Activated naive CD4-positive, alpha-beta T cell treated with anti-CD3 and anti-CD28 coated beads, Interleukin-2, amount 50 U/mL, for 72 hours (primary cell): ENCODE measurements at places on chromosomes 4 and X. TPM values are rescaled to one million over a fixed set of nuclear protein-coding genes. Genes with fewer than 3 reads are reported as not detected.

The EGF gene
- total RNA-seq = not detected

DNA sequence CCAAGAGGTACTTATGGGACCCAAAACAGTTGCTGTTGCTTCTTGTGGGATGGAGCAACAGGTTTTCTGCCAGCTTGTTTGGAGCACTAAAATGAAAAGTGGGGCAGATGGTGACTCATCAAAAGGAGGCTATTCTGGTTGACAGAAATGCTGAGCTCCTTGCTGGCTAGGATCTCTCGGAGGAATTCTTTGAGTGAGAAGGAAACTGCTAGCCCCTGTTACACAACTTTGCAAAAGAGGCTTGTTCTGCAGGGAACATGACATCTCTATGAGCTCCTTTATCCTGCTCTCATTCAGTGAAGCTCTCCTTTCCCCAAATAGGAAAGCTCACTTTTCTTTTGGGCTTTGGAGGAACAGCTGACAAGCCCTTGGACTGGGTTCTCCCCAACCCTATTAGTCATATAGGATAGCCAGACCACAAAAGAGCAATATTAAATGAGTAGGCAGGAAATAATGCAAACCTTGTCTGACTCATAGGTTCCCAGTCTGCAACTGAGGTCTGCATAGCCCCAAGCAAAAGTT, 108.3 kb downstream of the CDS1 start:
- DNase-seq = no peak

- no peak for DNase-seq
These were observed 488.5 kb downstream of the RPA4 start for GRCh38 chrX:97372001-97372766.

DNA sequence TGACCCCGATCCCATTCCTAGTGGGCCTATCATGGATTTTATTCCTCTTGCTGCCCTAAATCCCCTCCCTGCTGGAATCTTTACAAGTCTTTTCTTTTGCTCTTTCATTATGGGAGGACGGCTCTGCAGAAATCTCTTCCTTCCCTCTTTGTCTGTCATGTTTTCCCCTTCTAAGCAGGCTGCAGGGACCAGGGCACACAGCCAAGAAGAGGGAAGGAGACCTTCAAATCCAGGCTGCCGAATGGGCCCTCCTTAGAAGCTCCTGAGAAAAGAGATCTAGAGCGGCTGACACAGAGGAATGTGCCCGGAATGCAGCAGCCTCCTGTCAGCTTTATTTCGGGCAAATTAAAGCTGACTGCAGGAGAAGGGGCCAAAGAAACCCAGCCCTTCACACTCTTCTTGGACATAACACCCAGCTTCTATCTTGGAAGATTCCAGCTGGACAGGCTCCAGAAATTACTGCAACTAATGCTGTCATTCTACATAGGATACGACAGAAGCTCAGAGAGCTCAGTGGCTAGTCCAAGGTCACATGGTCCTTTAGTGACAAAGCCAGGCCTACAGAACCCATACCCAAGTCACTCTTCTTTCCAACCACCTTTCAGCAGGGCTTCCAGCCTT, 187.8 kb upstream of the NHS start:
- DNase-seq = no peak
